Upper lobe of right lung (tissue), 1 donor: ENCODE measurements at places on chromosomes 11 and 22. TPM values are rescaled to one million over a fixed set of nuclear protein-coding genes. Genes with fewer than 3 reads are reported as not detected.

GRCh38 chr11:26719289-26719973 is 2.4 kb downstream of the SLC5A12 start:
- DNase-seq, result no peak

DNA sequence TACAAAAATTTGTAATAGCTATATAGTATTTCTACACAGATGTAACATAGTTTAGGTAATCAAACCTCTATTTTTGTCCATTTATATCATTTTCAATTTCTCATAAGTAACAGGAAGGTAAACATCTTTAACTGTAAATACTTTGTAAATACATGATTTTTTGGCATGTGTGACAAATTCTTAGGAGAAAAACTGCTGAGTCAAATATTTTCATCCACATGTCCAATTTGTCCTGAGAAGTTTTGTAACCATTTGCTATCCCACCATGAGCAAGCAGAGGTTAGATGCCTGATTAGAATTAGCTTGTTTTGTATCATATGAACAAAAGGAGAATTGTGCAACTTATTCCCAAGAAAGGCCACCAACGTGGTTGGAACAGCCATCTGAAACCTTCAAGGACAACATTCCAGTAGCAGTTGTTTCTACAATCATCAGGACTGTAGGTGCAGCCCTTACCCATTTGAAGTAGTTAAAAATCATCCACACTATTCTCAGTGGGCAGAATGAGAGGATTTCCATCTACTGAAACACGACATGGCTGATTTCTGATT is 139.6 kb upstream of the MPPED2 start:
- no peak for DNase-seq

- DNase-seq, result no peak
These were observed 1310.3 kb downstream of the BRD1 start for GRCh38 chr22:48517039-48518030.

Gene CRYBB3
- 0.72 TPM for total RNA-seq

Gene TNNT3
- total RNA-seq, result 0.43 TPM

Gene SLC22A6
- total RNA-seq, result not detected

Gene PRAME
- total RNA-seq, result not detected
